Esophagus squamous epithelium (tissue), 5 donors: ENCODE measurements at places on chromosomes 12 and 14.

DNA sequence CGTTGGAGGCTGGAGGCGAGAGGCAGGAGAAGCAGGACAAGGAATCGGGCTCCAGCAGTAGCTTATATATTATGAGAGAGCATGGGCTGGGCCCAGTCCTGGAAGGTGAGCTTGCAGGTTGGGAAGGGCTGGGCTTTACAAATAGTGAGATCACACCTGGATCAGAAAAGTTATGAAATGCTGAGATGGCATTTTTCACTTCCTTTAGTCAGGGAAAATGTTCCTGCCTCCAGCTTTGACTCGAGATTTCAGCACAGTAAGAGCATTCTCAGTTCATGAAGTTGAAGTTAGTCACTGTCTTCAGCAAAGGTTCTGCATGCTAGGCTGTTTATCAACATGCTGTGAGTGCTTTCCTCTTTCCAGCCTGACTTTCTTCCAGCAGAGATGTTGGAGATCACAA is at the start of gene KRT6C:
TSS of gene KRT6C (minus strand) at position 38 of the 400 bp plus-strand sequence. CDS start 68 bp downstream, outside the sequence.
- DNase-seq: no peak

- no peak for DNase-seq
Measured at GRCh38 chr12:116881325-116881876, at the start of gene HRK. HRK (minus strand) TSS chr12:116881441; CDS start chr12:116881307, 134 bp downstream.

- DNase-seq: no peak
Measured at GRCh38 chr12:50415899-50416479, 15.3 kb downstream of the LARP4 start.

DNA sequence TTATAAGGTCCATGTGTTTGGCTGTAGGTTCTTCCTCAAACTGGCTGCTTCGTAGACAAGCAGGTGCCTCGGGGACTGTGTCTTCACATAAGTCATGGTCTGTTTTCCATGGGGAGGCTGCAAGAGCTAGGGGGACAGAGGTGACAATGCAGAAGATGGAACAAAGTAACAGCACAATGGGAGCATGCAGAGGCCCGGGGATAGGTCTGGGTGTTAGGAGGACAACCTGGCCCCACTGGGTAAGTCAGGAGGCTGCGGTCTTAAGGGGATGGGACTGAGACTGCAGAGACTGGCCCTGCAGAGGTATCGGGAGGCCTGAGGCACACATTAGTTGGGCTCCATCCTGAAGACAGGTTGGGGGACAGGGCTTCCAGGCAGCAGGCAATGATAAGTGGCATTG is 88.9 kb downstream of the NTF3 start:
- no peak for DNase-seq

GRCh38 chr14:46540986-46541385 is 110.6 kb downstream of the RPL10L start:
- no peak for DNase-seq

DNA sequence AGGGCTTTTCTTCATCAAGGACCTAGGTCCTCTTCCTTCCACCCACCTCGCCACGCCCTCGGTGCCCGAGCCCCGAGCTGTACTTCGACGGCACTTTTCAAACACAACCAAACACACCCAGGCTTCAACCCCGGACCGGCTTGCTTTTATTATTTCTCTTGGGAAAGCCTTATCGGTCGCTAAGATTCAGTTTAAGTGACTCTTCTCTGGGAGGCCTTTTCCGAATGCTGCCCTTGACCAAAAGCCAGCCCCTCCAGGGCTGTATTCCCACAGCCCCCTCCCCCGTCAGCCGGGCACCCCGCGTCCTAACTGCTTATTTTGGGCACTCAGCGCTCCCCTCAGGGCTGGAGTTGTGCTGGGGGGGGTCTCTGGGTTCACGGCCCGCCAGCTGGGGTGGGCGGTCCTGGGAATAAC is 644 bp upstream of the PPP4R4 start:
- no peak for DNase-seq

DNA sequence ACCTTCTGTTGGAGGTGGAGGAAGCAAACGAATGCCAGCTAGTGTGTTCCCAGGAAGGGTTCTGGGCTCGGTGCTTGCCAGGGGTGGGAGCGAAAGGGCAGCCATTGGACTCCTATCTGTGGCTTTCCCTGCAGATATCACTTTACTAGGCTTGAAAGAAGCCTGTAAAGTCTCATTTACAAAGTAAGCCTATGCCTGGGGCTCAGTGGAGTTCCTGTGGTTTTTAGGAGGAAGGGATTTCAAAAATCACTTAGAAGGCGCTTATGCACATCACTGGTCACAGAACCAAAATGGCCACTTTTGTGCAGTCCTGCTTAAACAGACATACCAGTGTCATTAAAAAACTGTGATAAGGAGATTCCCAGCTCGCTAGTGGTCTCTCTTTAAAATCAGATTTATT is 22.7 kb downstream of the CLMN start:
- DNase-seq: no peak

DNA sequence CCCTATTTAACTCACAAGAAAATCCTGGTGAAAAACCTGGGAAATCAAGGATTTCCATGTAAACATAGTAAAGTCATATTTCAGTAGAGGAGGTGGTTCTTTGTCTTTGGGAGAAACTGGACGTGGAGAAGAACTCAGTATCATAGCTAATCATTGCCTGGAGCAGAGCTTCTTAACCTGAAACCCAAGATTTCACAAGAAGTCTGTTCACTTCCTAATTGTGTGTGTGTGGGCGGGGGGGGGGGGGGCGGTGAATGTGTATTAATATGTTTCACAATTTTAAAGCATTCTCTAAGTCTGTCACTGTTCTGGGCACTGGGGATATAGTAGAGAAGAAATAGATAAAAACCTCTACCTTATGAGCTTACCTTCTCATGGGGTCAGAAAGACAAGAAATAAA is 96.7 kb upstream of the PPP4R3A start:
- no peak for DNase-seq

- DNase-seq: no peak
Measured at GRCh38 chr12:26688344-26688904, 144.6 kb downstream of the ITPR2 start.

DNA sequence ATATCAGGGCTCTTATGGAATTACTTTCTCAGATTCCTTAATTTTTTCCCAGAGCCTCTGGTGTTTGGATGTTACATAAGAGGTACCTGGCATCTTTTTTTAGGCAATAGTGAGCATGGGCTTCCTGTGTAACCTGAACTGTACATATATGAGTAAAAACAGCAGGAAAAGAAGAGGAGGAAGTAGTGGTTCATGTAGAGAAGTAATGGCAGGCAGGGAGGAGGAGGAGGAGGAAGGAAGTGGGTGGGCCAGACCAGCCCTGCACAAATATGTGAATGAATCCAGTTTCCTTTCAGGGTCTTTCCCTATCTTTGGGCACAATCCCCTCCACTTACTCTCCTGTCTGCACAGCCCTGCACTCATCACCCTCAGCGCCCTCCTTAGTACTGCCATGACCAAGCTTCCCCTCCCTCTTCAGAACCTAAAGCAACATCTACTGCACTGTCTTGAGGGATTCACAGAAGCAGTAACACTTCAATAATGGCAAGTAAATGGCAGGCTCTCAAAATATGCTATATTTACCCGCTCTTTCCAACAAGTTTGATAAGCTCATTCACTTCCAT is 40.9 kb upstream of the GSG1 start:
- no peak for DNase-seq

GRCh38 chr14:23345987-23346692 is 6.5 kb downstream of the SLC22A17 start:
- no peak for DNase-seq

DNA sequence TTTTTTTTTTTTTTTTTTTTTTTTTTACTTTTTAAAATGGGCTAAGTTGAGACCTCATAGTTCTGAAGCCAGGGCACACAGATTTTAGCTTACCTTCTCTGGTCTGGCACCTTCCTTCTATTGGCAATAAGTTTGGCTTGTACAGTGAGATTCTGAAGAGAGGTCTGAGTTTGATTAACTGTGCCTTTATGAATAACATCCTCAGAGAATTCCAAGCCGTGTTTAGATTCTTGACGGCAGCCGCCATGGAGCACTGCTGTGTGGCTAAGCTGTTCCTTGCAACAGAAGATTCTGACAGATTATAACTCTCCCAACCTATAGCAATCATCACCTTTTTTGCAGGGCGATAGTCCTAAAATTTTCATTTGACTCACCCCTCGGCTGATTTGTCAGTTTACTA is 354.9 kb upstream of the FAR2 start:
- no peak for DNase-seq

DNA sequence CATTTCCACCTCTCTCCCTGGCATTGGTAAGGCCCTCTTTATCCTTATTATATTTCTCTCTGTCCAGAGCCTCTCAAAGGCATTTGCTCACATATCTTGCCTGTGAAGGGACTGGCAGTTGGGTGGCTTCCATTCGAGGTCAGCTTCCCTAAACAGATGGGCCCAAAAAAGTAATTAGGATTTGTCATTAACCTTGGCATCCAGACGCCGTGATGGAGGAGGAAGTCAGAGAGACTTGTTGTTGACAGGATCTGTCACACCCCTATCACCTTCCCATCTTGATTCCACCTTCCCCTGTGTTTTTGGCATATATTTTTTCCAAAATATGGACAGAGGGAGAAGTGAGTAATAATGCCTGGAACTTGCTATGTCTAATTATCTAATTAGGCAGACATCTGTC is 54.0 kb upstream of the OAS1 start:
- DNase-seq: no peak

DNA sequence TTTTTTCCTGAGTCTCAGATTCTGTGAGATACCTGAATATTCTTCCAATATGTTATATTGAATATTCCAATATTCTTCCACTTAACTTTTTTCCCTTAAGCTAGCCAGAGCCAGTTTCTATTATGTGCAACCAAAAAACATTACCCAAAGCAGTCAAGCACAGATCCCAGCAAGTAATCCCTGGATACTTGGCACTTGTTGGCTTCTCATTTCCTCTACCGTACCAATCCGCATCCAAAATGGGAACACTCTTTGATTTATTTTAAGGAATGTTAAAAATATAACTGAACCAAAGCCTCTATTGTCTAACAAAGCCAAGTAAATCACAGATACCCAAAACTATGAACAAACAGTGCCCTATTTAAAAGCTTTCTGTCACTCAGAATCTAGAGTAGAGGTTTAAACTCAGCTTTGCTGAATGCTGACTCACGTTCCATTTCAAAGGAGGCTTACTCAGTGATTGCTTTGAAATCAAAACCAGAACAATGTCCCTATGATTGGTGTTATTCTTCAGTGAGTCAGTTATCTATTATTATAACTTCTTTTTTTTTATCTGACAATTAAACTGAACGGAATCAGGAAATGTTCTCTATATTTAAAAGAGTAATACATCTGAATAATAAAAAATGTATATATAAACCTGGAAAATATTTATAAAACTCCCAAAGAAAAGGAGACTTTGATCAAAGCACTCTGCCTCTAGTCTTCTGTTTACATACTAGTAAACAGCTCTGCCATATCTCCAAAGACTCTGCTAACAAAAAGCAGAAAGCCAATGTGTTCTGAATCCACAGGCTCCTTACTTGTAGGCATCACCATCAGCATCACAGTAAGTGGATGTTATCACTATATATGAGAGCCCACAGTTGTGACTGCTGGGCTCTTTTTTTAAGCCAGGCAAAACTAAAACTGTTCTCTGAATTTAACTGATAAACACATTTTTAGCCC is 360.8 kb downstream of the CCDC91 start:
- no peak for DNase-seq

GRCh38 chr12:62977418-62977817 is 42.5 kb upstream of the PPM1H start:
- no peak for DNase-seq

DNA sequence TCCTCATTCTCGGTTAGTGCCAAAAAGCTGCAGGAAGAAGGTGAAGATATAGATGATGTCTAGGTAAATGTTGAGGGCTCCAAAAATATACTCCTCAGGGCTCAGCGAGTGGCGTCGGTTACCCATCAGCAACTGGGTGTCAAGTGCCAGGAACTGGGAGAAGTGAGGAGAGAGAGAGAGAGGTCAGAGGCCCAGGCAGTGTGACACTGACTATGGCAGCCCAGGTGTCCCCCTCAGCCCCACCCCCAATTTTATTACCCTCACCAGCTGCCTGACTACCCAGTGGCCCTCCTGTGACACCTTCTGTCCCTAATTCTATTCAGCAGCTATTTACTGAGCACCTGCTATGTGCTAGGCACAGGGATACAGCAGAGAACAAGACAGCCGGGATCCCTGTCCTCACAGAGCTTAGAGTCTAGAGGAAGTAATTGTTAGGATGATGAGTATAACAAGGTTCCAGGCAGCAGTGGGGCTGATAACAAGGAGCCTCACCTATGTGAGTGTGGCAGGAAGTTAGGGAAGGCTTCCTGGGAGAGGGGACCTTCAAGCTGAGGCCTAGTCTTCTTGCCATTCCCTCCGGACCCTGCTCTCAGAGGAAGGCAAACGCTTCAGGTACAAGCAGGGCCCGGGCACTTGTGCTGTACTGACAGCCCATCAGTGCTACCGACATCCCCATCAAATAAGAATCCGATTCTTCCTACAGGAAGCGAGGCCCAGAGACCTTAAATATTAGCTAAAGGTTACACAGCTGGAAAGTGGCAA is 27.8 kb upstream of the BCDIN3D start:
- no peak for DNase-seq

GRCh38 chr12:111741235-111741812 is 25.4 kb upstream of the ALDH2 start:
- no peak for DNase-seq

GRCh38 chr12:59115526-59115925 is 195.2 kb upstream of the LRIG3 start:
- no peak for DNase-seq

GRCh38 chr12:62264706-62265105 is 4.5 kb downstream of the USP15 start:
- no peak for DNase-seq

- no peak for DNase-seq
Measured at GRCh38 chr14:64502887-64503433, 678 bp downstream of the ZBTB25 start.

DNA sequence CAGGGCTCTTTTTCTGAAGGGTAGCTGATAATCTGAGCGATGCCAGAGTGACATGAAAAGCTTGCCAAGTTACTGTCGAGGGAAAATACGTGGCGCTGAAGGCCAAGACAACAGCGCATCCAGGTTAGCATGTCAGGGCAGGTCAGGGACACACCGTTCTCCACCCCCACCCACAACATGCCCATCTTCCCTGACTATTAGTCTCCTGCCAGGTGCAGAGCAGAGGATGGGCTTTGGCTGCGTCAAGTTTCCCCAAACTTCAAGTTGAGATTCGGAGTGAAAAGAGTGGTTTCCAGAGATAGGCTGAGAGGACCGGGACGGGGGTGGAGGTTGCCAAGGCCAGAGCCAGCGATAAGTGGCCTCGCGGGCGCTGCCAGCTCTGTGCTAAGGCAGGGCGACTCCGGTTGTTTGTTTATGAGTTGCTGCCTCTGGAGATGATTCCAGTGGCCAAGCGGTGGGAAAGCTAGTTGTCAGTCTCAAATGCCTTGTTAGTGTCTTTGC is 1.7 kb downstream of the TRHDE start:
- no peak for DNase-seq
